ENCODE measurements at places on chromosomes 13 and 19.

DNA sequence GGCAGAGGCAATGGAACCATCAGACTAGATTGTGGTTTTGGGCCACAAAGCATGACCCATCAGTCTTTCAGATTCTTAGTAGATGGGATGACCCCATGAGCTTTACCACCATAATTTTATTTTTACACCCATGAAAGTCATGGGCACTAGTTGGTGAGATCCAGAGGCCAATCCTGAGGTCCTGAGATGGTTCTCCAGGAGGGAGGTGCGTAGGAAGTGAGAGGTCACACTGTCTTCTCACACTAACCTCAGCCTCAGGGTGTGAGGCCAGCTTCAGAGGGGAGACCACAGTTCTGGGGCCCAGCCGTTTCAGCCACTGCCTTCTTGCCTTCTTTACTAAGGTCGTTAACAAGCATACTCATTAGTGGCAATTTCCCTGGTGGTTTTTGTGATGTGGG is 106.4 kb downstream of the AKAP11 start:
- H3K4me1 ChIP-seq: no peaks in the 10 kb centered on the region
- no peak overlapping the region for H3K4me3 ChIP-seq

DNA sequence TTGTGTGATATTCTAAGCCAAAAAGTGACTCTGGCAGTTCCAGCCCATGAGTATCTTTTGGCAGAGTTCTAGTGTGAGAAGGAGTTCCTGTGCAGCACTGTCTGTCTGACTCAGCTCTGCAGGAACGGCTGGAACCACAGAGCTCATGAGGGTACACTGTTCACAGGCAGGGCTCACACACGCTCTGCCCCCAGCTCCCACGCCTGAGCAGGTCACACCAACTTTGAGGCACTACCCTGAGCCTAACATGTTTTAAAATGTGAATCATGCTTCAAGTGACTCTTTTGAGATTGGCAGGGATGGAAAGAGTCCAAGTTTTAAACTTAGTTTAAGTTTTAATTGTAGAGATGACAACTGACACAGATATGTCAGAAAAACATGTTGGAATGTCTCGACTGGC is 1203.3 kb downstream of the UQCRFS1 start:
- peaks cover 2% of the 10 kb centered on the region for H3K27me3 ChIP-seq
- no peaks in the 10 kb centered on the region for H3K36me3 ChIP-seq
- H3K4me3 ChIP-seq: no peak overlapping the region
- peaks cover 2% of the 10 kb centered on the region for H3K4me1 ChIP-seq
- no peak for DNase-seq

DNA sequence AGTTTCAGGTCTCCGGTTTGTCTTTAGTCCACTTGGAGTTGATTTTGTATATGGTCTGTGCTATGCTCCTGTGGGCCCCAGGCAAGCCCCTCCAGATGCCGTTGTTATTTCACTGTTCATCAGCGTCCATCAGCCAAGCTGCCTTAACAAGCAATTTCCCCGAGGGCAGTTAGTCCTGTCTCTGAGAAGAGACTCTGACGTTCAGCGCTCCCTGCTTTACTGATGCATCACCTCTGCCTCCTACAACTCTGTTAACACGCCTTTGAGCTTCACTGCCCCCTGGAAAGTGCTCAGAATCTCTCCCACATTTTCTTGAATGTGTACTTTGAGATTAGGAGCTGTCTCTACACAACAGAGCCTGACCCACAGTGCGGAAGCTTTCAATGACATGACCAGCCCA is 41.8 kb upstream of the UBAC2 start:
- H3K36me3 ChIP-seq: no peaks in the 10 kb centered on the region
- H3K27me3 ChIP-seq: no peaks in the 10 kb centered on the region
- peak overlapping the region; percentile 0 for H3K27ac ChIP-seq
- H3K4me1 ChIP-seq: peaks cover 15% of the 10 kb centered on the region

- no peak overlapping the region for H3K4me3 ChIP-seq
- H3K27me3 ChIP-seq: peaks cover 51% of the 10 kb centered on the region
- no peak overlapping the region for H3K27ac ChIP-seq
- no peaks in the 10 kb centered on the region for H3K4me1 ChIP-seq
- no peaks in the 10 kb centered on the region for H3K36me3 ChIP-seq
Observed at GRCh38 chr13:113114511-113115362, 7.9 kb upstream of the F10 start.

GRCh38 chr19:13016628-13017305 is 21.5 kb downstream of the NFIX start:
- DNase-seq: no peak
- H3K27me3 ChIP-seq: peaks cover 98% of the 10 kb centered on the region
- no peak overlapping the region for H3K4me3 ChIP-seq
- peaks cover 2% of the 10 kb centered on the region for H3K36me3 ChIP-seq
- H3K4me1 ChIP-seq: peaks cover 57% of the 10 kb centered on the region
- no peak overlapping the region for H3K27ac ChIP-seq
